ENCODE measurements at places on chromosomes 4 and X.

DNA sequence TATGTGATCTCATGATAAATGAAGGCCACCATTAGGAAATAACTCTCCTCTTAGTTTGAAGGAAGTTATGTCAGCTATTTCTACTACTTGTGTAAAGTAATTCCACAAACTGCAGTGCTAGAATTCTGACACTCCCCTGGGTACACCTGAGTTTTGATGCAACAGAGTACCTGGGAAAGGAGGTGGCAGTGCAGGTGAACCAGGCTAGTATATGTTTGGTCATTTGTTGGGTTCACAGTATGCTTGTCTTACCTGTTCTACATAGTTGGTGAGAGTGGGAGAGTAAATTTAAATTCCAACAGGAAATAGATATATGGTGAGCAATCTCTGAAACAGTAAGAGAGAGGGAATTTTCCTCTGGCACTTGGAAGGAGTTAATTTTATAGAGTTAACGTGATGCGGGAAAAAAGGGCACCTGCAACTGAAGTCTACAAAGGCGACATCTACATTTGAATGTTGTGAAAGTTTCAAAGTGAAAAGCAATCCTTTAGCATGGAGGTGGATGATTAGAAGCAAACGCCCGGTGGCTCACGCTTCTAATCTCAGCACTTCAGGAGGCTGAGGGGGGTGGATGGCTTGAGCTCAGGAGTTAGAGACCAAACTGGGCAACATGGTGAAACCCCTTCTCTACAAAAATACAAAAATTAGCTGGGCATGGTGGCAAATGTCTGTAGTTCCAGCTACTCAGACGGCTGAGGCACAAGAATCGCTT is 8.3 kb upstream of the SLC10A6 start:
- no peak for DNase-seq

DNA sequence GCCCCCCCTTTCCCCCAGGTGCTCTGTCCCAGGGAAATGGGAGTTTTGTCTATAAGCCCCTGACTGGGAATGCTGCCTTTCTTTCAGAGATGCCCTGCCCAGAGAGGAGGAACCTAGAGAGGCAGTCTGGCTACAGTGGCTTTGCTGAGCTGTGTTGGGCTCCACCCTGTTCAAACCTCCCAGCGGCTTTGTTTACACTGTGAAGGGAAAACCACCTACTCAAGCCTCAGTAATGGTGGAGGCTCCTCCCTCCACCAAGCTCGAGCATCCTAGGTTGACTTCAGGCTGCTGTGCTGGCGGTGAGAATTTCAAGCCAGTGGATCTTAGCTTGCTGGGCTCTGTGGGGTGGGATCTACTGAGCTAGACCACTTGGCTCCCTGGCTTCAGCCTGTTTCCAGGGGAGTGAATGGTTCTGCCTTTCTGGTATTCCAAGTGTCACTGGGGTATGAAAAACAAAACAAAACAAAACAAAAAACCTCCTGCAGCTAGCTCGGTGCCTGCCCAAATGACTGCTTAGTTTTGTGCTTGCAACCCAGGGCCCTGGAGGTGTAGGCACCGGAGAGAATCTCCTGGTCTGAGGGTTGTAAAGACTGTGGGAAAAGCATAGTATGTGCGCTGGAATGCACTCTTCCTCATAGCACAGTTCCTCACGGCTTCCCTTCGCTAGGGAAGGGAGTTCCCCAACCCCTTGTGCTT is 41.7 kb downstream of the ITM2A start:
- no peak for DNase-seq

GRCh38 chr4:28259951-28260350 is 1399.3 kb downstream of the STIM2 start:
- no peak for DNase-seq

- no peak for DNase-seq
Measured at GRCh38 chr4:129738175-129738574, 642.2 kb downstream of the C4orf33 start.

DNA sequence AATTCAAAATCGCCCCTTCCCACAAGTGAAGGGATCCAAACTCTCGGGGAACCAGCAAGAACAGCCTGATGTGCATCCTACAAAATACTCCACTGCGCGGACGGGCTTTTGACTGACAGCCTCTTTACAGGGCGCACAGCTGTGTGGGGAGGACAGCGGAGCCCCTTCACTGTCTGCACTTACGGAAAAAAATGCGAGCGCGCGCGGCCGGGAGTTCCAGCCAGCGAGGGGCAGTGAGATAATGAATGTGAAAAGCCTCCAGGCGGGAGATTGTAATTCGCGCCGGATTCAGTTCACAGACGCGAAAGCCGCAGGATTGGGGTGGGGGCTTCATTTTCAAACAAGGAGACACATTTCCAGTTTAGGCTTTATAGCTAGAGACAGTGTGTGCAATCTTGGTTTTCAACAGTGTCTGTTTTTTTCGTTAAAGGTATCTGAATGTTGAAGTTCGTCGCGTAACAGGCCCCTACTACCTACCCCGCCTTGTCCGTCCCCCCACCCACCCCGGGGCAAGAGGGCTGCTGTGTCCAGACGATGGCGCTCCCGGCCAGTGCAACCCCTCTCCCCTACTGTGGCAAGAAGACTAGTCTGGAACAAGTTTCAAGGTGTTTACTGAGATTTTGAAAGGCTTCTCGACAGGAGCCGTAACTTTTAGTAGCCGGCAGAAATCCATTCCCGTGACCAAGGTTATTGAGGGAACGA is 1.7 kb upstream of the GPR50 start:
- DNase-seq, result no peak

DNA sequence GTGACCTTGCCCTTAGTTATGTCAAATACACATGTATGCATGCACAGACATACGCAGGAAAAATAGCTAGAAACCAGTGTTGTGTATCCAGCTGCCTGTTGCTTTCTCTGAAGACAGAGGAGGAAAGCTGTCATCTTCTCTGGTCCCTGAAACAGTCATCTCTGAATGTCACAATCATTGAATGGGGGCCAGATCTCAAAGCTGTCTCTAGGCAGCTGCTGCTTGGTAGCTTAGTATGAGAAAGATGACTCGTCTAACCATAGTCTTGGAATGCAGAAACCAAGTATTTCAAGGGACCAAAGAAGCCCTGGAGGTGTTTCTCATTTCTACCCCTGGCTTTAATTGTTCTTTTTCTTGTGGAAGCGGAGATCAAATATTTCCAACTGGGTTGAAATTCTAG is 4.0 kb downstream of the GRIA3 start:
- no peak for DNase-seq

DNA sequence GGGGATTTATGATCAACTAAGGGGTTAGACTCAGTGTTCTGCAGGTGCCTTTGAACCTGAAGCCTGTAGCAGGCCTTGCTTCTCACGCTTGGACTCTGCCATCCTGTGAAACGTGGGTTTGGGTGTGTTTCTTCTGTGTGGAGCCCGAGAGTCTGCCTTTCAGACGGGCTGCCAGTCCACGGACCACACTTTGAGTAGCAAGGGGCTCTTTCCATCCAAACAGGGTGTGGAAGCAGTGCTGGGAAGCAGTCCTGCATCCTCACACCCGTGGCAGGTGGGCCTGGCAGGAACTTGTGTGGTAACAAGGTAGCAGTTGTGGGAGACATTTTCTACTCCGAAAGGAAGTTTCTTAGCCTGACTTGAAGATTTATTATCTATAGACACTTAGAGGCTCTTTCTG is 22.7 kb downstream of the RGS12 start:
- no peak for DNase-seq

- DNase-seq, result no peak
Measured at GRCh38 chr4:142961866-142962265, 115.8 kb upstream of the INPP4B start.

DNA sequence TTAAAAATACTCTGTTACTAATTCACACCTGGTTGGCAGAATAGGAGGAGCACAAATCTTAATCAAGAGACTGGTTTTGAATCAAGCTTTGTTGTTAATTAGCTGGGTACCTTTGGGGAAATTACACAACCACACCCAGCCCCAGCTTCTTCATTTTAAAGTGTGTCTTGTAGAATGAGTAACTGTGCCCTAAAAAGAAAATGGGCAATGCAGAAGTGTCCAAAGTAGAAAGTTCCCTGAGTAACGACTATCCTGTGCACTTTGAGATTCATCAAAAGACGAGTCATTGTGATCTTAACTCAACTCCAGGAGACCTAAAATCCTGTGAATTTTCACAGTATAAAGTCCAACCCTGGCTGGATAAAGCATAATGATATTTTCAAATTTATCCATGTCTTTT is 792.3 kb upstream of the HS3ST1 start:
- DNase-seq, result no peak

Data from stimulated activated CD8-positive, alpha-beta memory T cell treated with anti-CD3 and anti-CD28 coated beads, Interleukin-4, amount 100 ng/mL, for 4 hours (primary cell).